Bone marrow (tissue), 2 donors: ENCODE measurements at places on chromosomes 1 and 21.
A peak's percentile ranks its signal among the peaks of the same experiment; 100 is the strongest.

DNA sequence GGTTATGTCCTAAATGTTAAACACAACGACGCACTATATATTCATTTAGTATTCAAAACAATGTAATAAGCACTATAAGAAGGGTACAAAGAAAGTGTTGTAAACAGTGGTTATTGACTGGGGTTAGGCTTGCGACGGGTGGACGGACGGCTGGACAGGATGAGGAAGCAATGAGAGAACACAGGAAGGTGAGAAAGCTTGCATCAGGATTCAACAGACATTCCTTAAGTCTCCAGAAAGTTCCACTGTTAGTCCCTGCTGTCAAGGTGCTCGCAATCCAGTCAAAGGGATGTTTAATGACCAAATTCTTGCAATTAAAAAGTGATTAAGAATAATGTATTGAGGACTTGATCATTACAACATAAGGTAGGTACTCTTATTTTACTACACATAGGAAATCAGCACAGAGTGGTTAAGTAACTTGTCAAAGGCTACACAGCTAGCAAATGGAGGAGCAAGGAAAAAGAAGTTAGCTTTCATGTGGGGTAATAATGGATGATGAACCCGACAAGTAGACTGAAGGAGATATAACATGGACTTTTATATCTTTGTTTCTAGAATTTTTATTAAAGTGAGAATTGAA lies 994 bp upstream of the ACBD6 start:
- DNase-seq, result no peak

- DNase-seq, result no peak
Measured at GRCh38 chr1:19629357-19629756, 14.8 kb upstream of the NBL1 start.

DNA sequence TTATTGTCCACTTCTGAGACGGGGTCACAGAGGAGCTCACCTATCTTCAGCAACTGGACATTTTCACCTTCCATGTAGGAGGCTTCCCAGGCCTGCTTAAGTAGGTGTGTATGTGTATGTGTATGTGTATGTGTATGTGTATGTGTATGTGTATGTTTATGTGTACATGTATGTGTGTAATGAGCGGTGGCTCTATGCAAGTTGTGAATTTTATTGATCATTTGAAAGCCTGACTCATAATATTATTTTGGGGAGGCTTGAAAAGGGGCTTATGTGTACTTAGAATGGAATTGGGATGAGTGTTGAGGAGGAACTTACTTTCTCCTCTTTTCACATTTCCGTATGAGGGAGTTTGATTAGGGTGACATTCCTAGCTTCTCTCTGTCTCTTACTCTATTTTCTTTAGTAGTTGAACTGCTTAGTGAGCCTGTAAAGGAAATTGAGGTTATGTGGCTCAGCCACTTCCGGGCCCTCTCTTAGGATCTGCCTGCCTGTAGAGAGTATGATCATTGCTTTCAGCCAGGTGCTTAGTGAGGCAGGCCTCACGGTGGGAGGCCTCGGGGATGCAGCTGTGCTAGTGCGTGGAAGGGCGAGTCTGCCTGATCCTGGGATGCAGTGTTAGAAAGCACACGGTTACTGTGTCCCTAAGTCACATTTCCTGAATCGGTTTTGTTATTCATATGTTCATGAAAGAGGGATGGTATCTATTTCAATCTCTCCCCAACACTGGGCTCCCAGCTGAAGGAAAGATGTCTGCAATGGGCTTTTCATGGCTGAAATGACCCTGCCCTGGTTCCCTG lies 61.0 kb downstream of the IER5 start:
- peak; percentile 89 for DNase-seq

- no peak for DNase-seq
Measured at GRCh38 chr1:223667484-223668182, 2.1 kb upstream of the CAPN8 start.

GRCh38 chr1:216248628-216249027 lies 174.6 kb downstream of the USH2A start:
- no peak for DNase-seq

GRCh38 chr1:45198185-45198584 lies 8.2 kb downstream of the ZSWIM5 start:
- no peak for DNase-seq

DNA sequence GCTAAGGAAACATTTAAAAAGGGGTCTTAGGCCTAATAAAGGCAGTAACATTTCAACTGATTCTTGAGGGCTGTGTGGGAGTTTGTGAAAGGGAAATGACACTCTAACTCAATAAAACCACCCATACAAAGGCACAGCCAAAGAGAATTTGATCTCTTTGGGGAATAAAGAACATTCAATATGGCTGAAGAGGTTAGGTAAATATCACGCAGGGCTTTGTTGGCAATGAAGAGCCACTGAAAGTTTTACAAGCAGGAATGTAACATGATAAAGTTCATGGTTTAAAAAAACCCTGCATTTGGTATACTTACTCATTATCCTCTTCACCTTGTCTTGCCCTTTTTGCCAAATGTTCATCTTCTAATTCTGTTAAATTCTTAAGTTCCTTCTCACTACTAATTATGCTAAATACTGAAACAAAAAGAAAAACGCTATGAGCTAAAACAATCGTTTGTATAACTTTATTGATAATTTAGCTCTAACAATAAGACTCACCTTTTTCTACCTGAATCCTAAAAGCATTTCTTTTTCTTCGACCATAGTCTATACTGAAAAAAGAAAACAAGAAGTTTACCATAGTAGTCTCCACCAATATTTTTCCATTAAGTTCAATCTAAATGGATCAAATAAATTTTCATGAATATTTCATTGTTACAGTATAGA lies 12.5 kb downstream of the NVL start:
- DNase-seq, result no peak

DNA sequence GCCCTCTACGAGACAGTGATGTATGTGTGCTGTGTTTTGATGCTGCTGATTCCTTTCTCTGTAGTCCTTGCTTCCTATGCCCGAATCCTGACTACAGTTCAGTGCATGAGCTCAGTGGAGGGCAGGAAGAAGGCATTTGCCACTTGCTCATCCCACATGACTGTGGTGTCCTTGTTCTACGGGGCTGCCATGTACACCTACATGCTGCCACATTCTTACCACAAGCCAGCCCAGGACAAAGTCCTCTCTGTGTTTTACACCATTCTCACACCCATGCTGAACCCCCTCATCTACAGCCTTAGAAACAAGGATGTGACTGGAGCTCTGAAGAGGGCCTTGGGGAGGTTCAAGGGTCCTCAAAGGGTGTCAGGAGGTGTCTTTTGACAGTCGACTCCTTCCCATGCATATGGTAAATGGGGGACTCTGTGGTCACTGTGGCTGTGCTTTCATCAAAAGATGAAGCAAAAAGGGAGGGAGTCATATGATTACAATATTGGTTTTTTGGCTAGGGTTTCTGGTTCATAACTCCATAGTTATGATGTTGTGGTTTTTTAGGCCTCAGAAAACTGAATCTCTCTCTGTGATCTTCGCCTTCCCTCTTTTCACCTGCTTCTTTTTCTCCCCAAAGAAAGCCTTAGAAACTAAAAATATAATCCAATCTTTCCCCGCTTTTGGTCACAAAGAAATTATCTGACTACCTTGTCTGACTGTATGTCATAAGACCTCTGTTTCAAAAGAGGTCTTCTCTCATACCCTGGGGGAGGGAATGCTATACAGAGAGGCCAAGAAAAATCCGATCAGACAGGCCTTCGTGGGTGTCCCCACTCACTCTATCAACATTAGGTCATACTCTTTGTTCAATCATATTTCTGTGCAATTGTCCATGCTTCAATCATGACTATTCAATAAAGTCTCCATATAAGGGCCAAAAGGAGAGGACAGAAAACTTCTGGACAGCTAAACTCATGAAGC lies 4.2 kb downstream of the OR2T1 start:
- no peak for DNase-seq

DNA sequence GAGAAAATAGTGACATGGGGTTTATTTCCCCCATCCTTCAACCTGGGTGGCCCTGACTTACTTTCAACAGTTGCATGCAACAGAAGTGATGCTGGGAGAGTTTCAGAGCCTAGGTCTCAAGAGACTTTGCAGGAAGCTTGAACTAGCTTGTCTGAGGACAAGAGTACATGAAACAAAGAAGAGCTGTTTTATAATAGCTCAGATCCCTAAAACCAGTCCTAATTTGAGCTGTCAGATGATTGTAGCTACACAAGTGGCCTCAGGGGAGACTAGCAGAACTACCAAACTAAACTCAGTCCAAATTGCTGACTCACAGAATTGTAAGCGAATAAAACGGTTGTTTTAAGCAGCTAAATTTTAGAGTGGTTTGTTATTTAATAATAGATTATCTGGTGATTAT lies 17.1 kb downstream of the RC3H1 start:
- peak; percentile 14 for DNase-seq

- DNase-seq, result no peak
Measured at GRCh38 chr1:8351693-8352470, 34.0 kb downstream of the SLC45A1 start.

- DNase-seq, result no peak
Measured at GRCh38 chr1:196857188-196857587, 30.7 kb upstream of the CFHR4 start.

GRCh38 chr1:197914510-197914909 lies 2.7 kb upstream of the LHX9 start:
- DNase-seq, result no peak

GRCh38 chr21:35925497-35925896 lies 134.8 kb downstream of the SETD4 start:
- DNase-seq, result no peak

- DNase-seq, result no peak
Measured at GRCh38 chr1:156346636-156347035, 8.3 kb downstream of the TSACC start.

GRCh38 chr1:232992227-232992626 lies 41.8 kb downstream of the NTPCR start:
- DNase-seq, result no peak

DNA sequence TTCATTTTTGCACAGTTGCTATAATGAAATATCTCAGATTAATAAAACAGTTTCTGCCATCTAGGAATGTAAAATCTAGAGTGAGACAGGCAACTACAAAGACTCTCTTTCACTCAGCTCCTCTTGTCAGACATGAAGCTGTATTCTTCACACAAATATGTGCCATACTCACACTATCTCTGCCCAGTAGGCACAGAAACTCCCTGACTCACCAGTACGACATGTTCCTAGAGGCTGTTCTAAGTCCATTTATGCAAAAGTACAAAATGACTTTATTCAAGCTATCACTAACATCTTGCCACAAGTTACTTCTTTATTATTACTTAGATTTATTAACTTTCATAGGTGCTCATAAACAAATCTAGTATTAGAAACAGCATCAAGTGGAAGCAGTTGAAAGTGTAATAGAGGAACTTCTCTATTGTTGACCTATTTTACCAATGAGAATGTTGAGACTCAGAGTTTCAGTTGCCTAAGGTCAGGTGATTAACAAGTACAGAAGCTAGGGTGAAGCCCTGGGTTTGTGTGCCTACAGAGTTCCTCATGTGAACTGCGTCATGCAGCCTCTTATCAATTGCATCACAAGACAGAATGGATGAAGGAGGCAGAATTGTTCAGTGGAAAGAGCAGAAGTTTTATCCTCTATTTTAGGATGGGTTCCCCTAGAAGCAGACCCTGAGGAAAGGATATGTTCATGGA lies 98.9 kb downstream of the RGS2 start:
- no peak for DNase-seq

DNA sequence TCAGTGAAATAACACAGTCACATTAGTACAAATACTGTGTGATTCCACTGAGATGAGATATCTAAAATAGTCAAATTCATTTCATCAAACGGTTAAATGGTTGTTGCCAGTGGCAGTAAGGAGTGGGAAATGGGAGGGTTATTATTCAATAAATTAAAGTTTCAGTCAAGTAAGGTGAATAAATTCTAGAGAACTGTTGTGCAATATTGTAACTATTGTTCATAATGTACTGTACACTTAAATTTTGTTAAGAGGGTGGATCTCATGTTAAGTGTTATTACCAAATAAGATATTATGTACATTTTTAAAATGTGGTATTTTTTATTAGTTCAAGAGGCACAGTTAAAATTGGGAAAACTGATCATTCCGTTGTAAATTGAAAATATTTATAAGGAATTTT lies 463.3 kb upstream of the BRINP3 start:
- DNase-seq, result no peak

GRCh38 chr1:3718764-3719163 lies 33.5 kb upstream of the CCDC27 start:
- no peak for DNase-seq

GRCh38 chr1:206488466-206488865 lies 18.2 kb downstream of the IKBKE start:
- DNase-seq, result no peak

DNA sequence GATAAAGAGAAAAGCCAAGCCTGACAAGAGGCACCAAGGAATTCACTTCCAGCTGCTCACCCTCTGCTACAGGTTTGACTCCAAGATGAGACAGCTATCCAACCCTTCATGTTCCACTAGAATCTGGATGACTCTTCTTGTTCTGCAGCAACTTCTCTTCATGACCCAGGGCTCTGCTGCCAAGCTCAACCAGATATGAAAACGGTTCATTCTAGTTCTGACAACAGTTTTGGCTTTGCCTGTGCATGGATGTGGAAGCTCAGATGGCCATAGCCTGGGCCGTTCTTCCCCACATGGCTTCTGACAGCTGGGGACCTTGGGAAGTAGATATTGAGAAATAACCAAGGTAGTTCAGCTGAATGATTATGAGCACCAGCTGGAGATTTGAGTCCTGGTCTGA lies 13.7 kb downstream of the PI4KB start:
- DNase-seq, result no peak

DNA sequence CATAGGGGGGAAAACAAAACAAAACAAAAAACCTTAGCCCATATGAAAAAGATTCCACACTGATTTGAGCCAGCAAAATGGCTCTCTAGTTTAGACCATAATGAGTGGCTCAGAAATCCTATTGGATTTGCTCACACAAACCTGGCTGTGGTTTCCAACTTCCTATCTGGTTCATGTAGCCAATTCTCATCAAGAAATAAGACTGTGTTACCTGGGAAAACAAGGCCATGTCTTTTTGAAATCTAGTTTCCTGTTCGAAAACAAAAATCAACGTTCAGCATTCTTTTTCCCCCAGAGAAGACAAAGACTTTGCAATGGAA lies 69.2 kb downstream of the TBX15 start:
- DNase-seq, result no peak

GRCh38 chr1:172482044-172482443 lies 38.2 kb upstream of the PIGC start:
- DNase-seq, result no peak

- no peak for DNase-seq
Measured at GRCh38 chr1:162381941-162382750, 618 bp downstream of the C1orf226 start.

- no peak for DNase-seq
Measured at GRCh38 chr1:181784039-181784683, 277.4 kb downstream of the ZNF648 start.

DNA sequence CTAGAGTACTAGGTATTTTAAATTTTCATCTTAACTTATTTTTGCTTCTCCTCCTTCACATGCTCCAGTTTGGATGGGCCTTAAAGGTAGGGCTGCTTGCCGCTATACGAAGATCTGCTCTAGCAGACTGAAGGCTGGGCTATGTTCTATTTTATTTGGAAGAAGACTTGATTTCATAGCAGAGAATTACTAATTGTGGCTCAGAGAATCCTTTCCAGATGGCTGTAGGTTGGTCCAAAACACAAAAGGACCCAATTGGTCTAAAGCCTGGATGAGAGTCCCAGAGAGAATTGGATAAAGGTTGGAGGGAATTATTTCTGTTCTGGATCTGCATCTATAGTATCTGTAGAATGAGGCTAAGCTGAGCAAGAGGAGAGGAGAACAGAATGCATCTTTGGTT lies 719.4 kb upstream of the PTBP2 start:
- DNase-seq, result no peak
